ENCODE measurements at places on chromosomes 5 and 9. TPM values are rescaled to one million over a fixed set of nuclear protein-coding genes. Genes with fewer than 3 reads are reported as not detected.

The TRUB2 gene
- total RNA-seq, result 24.6 TPM

The B4GALT1 gene
- total RNA-seq, result 83.6 TPM

The SETX gene
- total RNA-seq, result 29.3 TPM

The INSYN2B gene
- 6.7 TPM for total RNA-seq

The AFAP1L1 gene
- 16.6 TPM for total RNA-seq

The PCDHGA11 gene
- total RNA-seq, result 2.7 TPM

The CLTB gene
- total RNA-seq, result 451 TPM

The SLC34A1 gene
- total RNA-seq, result not detected

The LECT2 gene
- total RNA-seq, result not detected

The MCTP1 gene
- total RNA-seq, result 1.3 TPM

The GPR150 gene
- not detected for total RNA-seq

The FGF10 gene
- not detected for total RNA-seq

The TAF11L10 gene
- not detected for total RNA-seq

DNA sequence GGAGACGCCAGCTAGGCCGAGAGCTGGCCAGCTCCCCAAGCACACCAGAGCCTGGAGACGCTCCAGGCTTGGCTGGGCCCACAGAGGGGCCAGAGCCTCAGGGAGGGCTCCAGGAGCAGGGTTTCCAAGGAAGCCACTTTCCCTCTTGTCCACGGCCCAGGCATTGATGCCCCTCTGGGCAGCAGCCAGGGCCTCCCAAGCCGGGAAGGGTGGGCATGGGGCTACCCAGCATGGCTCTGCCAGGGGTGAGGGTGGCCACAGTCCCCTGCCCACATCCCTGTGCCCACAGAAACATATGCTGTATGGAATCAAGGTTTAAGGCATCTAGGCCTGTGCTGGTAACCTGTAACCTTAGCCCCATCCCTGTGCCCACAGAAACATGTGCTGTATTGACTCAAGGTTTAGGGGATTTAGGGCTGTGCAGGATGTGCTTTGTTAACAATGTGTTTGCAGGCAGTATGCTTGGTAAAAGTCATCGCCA, 1.5 kb upstream of the DPP7 start:
- no peak for DNase-seq

DNA sequence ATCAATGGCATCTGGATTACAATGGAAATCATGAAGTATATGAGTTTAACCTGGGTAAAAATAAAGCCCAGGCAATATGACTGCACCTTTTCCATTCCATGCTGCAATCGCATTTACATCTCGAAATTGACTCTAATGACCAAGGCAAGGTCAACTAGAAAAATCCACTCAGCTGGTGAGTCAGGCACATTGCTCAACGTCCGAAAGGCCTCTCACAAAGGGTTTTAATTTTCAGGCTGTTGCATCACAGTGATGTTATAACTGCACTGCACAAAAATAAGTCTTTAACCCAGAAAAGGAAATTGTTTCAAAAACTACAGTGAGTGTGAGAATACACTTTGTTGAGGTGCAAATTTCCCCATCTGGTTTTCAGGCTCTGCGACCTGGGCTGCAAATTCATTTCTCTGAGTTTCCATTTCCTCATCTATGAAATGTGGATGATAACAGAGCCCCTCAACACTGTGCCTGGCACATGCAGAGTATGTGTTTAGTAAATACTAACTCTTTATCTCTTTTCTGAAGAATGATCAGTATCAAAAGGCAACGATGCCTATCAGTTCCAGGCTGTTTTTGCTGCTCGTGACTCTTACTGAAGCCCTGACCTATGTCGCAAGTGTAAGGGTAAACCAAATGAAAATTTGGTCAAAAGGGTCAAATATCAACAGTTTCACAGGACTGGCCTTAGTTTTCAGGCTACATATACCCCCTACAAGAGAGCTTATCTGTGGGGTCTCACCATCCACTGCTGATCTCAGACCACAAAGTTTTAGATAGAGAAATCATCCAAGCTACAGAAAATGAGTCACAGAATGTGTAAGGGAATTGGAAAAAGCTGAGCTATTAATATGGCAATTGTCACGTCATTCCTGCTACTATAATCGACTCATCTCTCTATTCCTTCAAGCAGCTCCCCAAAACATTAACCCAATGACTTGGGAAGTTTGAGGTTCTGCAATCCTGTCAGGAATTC, 4.1 kb downstream of the NFIL3 start:
- no peak for DNase-seq

- DNase-seq, result no peak
Observed at GRCh38 chr5:79566896-79567295, 45.3 kb upstream of the TENT2 start.

GRCh38 chr9:123820139-123820538, 109.8 kb downstream of the DENND1A start:
- DNase-seq, result no peak

DNA sequence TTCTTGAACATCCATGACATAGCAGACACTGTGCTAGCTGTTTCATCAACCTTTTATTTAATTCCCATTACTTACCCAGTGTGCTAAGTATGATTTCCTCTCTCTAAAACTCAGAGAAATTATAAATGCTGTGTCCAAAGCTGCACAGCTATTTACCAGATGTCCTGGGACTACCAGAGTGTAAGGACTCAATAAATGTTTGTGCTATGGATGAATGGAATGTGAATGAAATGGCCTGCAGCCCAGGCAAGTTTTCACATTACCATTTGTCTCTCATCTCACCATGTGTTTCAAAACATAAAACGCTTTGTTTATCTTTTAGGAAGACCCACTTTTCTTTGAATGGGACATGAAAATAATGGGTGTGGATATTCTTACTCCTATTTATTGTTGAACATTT, 96.2 kb downstream of the ARHGEF28 start:
- no peak for DNase-seq

DNA sequence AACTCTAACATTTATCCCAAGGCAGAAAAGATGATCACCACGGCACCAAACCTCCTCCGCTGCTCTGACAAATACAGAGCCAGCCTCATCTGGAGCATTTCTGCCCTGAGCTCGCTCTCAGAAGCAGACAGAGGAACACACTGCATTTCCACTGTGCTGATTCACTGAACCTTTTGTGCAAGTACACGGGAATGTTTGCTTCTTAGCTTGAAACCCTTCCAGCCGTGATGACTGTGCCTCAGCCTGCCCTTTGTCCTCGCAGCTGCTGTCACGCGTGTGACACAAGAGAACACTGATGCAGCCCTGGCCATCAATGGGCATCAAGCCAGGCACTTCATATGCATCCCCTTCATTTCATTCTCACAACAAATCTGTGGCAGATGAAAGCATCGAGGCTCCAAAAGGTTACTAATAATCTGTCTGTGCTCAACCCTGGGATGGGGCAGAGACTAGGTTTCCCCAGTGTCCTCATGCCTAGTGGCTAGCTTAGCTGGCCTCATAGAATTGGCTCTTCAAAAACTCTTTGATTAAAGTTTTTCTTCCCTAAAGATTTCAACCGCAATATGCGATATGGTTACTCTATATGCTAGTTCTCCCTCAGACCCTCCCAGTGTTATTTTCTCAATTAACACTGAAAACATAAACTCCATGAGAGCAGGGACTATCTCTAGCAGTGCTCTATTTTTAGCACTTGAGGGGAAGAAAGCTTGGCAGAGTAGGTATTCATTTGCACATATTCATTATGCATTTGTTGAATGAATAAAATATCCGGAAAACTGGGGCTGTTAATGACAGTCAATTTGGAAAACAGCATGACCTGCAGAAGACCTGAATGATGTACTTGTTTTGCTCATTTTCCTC, 7.3 kb downstream of the CDC14B start:
- DNase-seq, result peak; percentile 48

DNA sequence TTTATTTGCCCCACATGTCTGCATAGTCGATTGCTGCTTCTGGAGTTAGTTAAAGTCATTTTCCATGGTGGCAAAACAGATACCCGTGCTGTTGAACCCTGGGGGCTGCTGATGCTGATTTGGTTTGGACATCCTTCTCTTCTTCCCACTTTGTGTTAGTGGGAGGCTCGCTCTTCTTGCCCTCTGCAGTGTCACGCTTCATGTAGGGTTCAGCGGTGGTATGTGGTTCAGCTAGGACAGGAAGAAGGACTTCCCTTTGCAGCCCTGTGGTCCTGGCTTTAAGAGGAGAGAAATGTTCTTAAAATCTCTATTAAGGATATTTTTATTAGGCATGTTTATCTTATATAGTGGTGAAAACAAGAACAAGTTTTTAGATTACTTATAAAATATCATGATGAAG, 36.2 kb downstream of the SLC36A1 start:
- no peak for DNase-seq

DNA sequence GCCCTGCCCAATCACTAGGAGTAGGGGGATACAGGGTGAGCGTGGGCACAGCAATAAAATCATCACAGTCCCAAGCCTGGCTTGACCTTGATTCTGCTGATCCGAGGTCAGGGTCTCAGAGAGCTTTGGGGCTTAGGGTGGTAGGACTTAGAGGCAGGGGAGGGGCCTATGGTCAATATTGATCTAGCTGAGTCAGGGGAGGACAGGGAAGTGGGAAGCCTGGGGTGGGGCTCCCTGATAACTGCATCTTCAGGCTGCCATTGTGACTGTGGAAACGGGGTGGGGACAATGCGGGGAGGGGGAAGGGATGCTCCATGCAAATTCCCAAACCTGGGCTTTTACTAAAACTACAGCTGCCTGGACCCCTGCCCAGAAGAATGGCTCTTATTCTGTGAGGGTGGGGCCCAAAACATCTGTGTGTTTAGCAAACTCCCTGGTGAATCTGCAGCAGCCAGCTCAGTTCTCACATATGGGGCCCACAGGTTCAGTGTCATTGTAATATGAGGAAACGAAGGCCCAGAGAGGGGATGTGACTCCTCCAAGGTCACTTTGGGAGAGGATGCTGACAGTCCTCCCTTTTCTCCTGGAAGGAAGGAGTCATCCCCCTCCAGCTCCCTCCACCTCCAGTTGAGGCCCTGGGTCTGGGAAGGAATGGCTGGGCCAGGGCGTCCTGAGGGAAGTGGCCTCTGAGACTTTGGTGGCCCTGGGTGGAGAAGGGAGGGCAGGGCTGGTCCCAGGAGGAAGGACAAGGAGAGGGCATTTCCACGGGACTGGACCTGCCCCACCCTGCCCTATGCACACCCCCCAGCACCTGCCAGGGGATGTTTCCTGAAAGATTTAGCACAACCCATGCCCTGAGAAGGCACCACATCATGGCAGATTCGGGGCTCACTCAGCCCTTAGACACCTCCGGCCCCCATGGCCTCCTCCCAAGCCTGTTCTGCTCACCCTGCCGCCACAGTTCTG, 26.4 kb downstream of the SLC6A7 start:
- DNase-seq, result no peak

GRCh38 chr9:3704890-3705289, 179.1 kb upstream of the RFX3 start:
- DNase-seq, result no peak

GRCh38 chr9:136657974-136658848, 4.5 kb upstream of the EGFL7 start:
- no peak for DNase-seq

DNA sequence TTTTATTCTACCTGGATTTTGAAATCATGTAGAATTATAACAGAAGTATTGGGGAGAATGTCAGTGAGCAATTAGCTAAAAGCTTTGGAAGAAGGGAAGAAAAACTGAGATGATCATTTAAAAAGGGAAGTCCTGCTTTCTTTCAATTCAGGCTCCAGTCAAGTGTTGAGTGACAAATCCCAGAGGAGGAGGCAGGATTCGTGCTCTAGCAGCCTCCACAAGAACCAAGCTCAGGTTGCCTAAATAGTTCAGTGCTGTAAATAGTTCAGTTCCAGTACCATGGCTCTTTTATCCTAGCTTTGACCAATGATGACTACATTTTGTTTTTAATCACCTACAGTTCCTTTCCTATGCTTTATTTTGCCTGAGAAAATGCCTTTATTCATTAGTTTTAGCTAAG, 204.9 kb upstream of the NREP start:
- DNase-seq, result no peak

DNA sequence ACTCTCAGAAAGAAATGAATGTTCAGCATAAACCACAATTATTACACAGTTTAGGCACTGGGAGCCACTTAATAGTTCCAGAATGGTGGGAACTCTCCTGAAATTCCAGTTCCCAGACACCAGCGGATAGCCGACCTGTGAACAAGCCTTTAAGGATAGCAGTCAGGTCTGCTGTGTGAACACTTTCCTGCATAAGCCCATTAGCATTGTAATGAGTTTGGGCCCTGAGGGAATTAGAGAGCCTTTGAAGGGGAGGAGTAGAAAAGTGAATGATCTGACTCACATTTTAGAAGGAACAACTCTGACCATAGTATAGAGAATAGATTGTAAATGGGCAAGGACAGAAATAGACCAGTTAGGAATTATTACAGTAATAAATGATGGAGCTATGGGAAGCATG, 189.1 kb downstream of the ADGRV1 start:
- DNase-seq, result peak; percentile 37

- no peak for DNase-seq
Observed at GRCh38 chr9:125956102-125956501, 208.9 kb downstream of the PBX3 start.

- no peak for DNase-seq
Observed at GRCh38 chr9:15180124-15180523, 126.9 kb downstream of the TTC39B start.

- DNase-seq, result no peak
Observed at GRCh38 chr5:163943546-163943945, 438.1 kb downstream of the MAT2B start.

- no peak for DNase-seq
Observed at GRCh38 chr9:110933350-110934001, 104.8 kb downstream of the LPAR1 start.

DNA sequence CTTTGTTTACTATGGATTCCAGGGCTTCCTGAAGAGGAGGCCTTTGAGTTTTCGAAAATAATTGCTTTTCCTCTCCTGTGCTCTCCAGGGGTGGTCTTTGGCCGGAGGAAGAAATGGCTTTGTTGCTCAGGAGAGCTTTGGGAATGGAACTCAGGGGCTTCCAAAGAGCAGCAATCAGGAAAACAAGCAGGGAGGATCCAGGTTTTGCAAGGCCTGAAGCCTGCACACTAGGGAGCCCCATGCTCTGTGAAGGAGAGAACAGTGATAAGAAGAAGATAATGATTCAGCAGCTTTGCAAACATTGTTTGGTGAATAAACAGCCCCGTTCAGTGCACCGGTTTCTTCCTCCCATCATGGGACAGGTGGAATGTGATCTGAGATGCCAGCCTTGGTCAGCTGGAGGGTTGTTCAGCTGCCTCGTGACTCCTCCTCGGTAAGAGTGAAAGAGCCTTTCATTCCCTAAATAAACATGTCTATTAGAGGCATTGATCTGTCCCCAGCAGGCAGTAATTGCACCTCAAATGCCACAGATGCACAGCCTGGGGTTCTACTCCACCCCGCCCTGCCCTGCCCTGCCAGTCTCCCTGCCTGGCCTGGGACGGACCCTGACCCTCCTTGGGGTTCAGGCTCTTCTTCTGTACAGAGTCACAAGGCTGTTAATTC, 11.5 kb upstream of the ALDH1B1 start:
- DNase-seq, result no peak

DNA sequence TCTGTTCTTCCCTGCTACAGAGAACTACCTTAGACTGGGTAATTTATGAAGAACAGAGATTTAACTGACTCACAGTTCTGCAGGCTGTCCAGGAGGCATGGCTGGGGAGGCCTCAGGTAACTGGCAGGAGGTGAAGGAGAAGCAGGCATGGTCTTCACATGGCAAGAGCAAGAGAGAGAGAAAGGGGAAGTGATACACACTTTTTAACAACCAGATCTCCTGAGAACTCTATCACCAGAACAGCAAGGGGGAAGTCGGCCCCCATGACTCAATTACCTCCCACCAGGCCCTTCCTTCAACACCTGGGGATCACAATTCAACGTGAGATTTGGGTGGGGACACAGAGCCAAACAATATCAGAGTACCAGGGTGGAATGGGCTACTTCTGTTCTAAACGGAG, 766.8 kb downstream of the TLE1 start:
- DNase-seq, result no peak
